ENCODE measurements at places on chromosomes 5 and 9. TPM values are rescaled to one million over a fixed set of nuclear protein-coding genes. Genes with fewer than 3 reads are reported as not detected.
A peak's percentile ranks its signal among the peaks of the same experiment; 100 is the strongest.

DNA sequence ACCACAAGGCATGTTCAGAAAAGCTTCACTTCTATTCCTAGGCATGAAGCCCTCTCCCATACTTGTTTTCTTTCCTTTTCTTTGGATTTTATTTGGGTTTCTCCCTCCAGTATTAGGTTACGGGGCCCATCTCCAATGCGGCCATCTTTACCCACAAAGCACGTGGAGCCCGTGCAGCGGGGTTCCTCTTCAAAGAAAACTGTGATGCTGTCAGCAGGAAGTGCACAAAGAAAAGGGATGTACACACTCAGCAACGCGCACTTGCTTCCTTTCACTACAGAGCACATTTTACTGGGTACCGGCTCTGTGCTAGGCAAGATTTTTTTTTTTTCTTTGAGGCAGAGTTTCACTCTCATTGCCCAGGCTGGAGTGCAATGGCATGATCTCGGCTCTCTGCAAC is 106.6 kb downstream of the COL23A1 start:
- DNase-seq: no peak

DNA sequence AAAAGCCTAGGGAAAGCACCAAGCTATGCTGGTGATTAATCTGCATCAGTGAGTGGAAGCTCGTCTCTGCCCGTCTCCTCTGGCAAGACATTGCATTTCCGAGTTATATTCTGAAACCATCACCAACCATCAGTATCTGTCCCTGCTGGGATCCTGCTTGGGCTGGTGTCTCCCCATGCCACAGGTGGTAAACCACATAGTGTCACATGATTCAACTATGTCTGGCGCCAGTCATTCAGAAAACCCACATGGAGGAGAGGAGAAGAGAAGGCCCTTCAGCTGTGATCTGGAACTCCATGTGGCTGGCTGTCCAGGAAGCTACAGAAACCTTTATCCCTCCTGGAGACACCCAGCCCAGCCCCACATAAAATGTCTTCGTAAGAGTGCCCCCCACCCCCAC is 4.8 kb downstream of the IL9 start:
- no peak for DNase-seq

- DNase-seq: peak; percentile 40
Measured at GRCh38 chr5:72281764-72282499, 38.1 kb downstream of the MRPS27 start.

PCDHGA9 gene
- total RNA-seq: 0.68 TPM

SMIM15 gene
- 69.3 TPM for total RNA-seq

CCL28 gene
- 1.9 TPM for total RNA-seq

FCN2 gene
- total RNA-seq: not detected
